ENCODE measurements at places on chromosomes 7 and 10.
A peak's percentile ranks its signal among the peaks of the same experiment; 100 is the strongest.

- peak; percentile 8 for DNase-seq
Observed at GRCh38 chr7:69739190-69739589, 140.9 kb downstream of the AUTS2 start.

DNA sequence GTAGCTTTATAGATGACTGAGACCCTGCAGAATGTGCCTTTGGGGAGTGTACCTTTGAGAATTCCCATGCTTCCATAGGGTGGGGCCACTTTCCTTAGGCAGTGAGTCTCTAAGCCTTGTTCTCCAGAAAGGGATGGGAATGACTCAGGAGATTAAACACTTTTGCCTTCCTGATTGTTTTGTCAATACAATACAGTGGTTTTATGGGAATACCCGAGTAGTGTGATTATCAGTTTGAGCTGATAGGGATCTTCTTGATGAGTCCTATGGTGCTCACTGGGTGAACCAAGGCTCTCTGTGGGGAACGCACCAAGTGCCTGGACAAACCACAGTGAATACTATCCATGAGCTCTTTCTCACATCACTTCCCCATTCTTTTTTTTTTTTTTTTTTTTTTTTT lies 6.3 kb downstream of the MYOF start:
- no peak for DNase-seq

- DNase-seq = no peak
Observed at GRCh38 chr10:58384544-58384998, 639 bp upstream of the TFAM start.

DNA sequence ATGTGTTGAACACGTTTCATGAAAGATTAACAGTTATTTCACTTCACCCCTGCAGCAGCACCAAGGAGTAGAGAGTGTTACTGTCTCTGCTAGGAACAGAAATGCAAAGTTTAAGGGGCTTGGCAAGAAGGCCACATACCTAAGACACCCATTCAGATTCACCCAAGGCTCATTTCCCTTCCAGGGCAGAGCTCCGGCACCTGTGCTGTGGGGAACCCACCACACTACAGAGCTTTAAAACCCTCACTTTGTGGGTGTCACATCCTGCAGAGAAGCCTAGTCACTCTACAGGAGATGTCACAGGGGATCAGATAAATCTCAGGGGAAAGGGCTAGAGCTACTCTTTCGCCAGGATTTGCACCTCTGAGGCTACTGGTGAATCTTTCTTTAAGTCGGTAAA lies 176.1 kb upstream of the KLF6 start:
- no peak for DNase-seq

- no peak for DNase-seq
Observed at GRCh38 chr10:121823993-121824463, 103.8 kb downstream of the ATE1 start.

DNA sequence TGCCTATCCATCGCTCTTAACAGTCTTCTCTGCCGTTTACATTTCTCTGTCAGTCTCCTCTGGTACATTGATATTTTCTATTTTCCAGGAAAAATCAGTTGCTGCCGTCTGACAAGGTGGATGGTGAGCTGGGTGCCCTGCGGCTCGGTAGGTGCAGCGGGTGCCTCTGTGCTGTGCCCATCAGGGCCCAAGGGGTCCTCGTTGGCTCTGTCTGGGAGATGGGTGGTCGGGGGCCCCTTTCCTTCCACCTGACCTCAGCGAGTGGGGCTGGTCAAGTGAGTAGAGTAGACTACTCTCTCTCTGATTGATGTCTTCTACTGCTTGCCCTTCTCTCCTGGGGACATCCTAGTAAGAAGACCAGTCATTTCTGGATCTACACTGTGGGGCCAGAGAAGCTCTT lies 57.4 kb downstream of the MINDY4 start:
- no peak for DNase-seq

- no peak for DNase-seq
Observed at GRCh38 chr10:117391436-117392205, 16.4 kb upstream of the PDZD8 start.

DNA sequence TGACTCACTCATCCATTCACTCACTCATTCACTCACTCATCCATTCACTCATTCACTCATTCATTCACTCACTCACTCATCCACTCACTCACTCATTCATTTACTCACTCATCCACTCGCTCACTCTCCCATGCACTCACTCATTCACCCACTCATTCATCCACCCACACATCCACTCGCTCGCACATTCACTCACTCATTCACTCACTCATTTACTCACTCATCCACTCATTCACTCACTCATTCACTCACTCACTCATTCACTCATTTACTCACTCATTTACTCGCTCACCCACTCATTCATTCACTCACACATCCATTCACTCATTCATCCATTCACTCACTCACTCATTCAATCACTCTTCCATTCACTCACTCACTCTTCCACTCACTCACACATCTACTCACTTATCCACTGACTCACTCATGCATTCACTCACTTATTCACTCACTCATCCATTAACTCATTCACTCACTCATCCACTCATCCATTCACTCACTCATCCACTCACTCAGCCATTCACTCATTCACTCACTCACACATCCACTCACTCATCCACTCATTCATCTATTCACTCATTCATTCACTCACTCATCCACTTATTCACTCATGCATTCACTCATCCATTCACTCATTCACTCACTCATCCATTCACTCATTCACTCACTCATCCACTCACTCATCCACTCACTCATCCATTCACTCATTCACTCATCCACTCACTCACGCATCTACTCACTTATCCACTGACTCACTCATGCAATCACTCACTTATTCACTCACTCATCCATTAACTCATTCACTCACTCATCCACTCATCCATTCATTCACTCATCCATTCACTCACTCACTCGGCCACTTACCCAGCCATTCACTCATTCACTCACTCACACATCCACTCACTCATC lies 74.0 kb downstream of the CARD11 start:
- no peak for DNase-seq

GRCh38 chr7:50300336-50300735 lies 4.2 kb upstream of the IKZF1 start:
- DNase-seq = no peak

All from stimulated activated effector memory CD8-positive, alpha-beta T cell treated with anti-CD3 and anti-CD28 coated beads, Interleukin-12 subunit alpha, Interleukin-12 subunit beta, amount 100 ng/mL, for 72 hours (primary cell).